ENCODE measurements at places on chromosomes 11 and 22.

- DNase-seq: no peak
Observed at GRCh38 chr11:1326435-1327063, 17.1 kb upstream of the TOLLIP start.

- no peak for DNase-seq
Observed at GRCh38 chr11:36057379-36058042, 113.6 kb downstream of the LDLRAD3 start.

- peak; percentile 78 for DNase-seq
Observed at GRCh38 chr11:60970369-60970774, 1.1 kb upstream of the CD6 start.

DNA sequence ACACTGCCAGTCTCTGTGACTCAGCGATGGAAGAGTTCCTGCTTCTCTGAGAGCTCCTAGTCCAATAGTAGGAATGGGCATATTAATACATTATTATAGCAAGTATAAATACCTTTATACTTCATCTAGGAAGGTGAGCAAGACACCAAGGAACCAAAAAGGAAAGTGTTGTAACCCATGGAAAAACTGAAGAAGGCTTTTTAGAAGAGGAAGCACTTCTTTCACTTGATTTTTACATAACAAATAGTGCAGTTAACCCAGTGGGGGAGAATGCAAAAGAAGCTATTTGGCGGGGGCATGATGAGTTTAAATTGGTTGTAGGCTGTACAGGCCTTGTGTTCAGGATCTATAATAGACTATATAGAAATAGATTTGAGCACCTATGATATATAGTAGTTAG is 31.2 kb upstream of the C11orf87 start:
- no peak for DNase-seq

DNA sequence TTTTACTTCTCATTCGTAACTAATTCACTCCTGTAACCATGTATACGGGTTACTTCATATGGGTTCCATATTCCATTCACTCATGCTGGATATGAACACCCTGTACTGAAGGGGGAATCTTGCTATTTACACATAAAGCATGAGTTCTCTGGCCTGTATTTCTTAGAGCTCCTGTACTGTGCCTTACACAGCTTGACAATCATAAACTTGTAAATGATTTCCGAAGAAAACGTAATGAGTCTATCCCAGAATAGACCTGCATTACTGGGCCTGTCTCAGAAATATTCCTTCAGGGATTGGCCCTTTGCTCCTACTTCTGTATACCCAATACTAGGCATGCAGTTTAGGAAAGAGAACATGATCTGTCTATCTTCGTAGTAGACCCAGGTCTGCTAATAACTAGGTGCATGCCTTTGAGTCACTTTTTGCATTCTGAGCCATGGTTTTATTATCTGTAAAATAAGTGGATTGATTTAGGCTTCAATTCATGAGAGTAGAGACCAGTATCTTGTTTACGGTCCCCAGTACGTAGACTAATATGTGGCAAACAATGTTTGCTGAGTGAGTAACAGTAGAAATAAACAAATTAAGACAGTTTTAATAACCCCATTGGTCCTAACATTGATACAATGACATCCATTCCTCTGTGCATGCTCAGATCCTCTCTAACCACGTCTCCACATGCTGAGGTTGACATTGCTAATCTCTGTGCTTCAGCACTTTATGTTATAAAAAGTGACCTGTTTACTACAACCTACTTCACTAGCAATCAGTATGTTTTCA is 1.2 kb downstream of the CCDC34 start:
- DNase-seq: no peak

DNA sequence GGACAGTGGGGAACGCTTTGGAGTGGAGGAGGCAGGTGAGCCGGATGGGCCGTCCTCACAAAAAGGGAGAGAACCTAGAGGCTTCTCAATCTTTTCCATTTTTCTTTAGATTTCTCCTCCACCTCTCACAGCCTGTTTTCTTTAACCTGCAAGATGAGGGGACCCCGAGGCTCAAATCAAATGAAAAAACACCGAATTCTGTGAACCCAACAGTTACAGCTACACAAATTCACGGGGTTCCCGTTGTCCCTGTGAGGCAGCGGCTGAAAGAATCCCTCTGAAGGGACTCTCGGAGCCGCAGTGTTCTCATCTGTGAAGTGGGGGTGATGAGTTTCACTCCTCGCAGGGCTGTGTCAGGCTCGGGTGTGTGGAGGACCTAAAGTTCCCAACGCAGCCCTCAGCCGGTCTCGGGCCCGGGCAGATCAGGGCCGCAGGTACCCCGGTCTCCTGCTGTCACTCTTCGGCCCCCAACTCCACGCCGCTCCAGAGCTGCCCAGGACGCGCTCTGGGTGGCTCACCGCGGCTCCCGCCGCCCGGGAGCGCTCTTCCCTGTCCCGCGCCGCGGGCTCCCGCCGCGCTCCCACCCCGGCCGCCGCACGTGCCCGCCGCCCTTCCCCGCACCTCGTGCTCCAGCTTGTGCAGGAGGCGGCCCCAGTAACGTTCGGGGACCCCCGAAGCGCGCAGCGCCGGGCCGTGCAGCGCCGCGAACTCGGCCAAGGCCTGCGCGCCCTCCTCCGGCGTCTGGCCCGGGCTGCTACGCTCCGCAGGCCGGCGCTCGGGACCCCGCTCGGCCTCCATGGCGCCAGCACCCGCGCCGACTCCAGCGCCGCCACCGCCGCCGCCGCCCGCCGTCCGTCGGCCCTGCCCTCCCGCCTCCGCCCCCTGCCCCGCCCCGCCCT is at the start of gene TTLL12:
Gene TTLL12, minus strand, starts transcription at position 863 of the 899 bp plus-strand sequence. Its CDS starts 65 bp downstream, at position 798.
- DNase-seq: peak; percentile 80

GRCh38 chr11:25775603-25776002 is 556.3 kb upstream of the ANO3 start:
- DNase-seq: no peak

DNA sequence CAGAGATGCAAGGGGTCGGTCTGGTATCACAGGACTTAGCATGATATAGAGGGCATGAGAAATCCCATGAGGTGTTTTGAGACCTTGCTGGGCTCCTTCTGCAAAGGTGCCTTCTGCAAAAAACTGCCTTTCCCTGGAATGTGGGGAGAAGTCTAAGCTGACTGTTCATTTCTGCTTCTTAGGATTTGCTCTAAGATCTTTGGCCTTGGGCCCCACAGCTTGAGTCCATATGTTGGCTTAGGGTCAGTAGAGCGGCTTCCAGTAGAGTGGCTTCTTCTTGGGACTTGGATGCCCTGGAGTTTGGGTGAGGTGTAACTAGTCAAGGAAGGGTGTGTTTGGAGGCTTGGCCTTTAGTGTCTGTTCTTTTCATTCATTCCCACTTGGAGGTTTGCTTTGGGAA is 37.0 kb downstream of the AMPD3 start:
- no peak for DNase-seq

DNA sequence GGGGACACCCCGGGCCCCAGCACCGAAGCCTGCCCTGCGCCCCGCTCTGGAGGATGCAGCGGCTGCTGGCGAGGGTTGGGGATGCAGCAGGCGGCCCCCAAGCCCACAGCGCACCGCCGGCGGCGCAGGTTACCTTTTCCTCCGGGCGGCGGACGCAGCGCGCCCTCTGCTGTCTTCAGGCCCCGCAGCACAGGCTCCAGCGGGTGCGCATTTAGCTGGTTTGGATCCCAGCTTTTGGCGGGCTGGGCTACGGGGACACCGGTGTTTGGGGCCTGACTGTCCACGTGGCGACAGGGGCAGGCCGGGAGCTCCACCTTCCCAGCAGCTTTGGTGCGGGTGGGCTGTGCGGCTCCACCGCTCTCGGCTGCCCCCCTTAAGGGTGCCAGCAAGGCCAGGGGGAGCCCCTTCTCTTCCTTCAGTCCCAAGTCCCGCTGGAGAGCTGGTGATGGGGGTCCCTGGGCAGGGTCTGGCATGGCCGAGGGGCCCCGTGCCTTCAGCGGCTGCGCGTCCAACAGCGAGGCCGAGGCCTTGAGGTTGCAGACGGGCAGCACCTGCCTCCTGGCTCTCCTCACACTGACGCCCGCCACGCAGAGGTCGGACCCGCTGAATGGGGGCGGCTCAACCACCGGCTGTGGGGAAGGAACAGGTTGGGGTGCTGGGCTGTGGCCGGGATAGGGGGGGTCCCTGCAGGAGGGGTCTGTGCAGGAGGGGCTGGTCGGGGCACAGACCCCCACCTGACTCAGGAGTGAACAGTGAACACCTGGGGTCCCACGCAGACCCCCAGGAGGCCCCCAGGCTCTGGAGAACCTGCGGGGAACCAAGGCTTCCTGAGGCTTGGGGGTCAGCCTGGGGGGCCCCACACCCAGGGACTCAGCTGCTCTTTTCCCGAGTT is 18.0 kb upstream of the IL17REL start:
- peak; percentile 90 for DNase-seq

- DNase-seq: peak; percentile 53
Observed at GRCh38 chr11:61917334-61918109, at the start of gene RAB3IL1. TSS of gene RAB3IL1 (minus strand) at chr11:61917566. CDS start at chr11:61917367, 199 bp downstream.

DNA sequence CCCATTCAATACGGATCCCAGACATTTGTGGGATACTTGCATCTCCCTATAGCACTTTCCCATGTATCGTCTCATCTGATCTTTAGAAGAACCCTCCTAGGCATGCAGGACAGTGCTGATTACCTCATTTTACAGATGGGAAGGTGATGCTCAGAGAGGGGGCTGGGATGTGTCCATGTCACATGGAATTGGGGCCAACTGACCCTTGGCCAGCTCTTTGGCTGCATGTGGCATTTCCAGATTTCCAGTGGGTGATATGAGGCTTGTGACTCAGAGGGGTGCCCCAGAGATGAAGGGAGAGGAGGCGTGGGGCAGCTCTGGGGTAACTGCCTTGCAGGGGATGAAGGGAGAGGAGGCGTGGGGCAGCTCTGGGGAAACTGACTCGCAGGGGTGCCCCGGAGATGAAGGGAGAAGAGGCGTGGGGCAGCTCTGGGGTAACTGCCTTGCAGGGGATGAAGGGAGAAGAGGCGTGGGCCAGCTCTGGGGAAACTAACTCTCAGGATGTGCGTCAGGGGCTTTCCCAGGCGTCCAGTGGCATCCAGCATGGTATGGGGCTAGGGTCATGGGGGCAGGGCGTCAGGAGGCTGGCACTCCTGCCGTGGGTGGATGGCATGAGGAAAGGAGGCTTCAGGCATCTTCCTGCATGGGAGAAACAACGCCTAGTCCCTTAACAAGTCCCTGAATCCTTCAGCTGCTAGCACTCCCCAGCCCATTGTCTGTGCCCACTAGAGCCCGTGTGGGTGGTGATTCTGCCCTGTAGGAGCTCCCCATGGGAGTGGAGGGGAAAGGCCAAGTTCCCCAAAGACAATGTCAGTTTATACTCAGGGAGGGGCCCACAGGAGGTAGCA is 11.9 kb upstream of the CERK start:
- no peak for DNase-seq

DNA sequence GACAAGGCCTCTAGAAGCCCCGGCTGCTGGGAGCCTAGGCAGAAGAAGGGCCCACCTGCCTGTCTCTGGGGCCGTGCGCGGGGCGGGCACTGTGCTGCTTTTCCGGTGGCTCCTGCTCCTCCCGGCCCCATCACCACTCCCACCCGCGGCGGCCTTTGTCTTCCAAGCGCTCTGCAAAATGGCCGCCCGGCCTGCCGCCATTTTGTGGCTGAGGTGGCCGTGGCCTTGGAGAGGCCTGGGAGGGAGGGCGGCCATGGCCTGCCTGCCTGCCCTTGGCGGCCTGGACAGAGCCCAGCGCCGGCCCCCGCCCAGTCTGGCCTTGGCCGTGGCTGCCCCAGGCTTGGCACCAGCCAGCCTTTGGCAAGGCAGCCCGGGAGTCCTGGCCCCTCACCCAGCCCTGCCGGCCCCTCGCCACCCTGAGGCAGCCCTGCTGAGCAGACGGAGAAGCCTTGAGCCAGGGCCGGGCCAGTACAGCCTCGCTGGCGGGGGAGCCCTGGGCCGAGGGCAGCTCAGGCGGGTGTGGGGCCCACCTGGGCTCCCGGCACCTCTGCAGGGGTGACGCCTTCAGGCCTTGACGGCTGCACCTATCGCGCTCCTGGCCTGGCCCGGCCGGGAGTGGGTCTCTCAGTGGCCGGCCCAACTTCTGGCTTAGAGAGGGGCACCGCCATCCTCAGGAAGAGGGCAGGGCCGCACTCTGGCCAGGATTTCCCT is 46.0 kb upstream of the PPARA start:
- no peak for DNase-seq

DNA sequence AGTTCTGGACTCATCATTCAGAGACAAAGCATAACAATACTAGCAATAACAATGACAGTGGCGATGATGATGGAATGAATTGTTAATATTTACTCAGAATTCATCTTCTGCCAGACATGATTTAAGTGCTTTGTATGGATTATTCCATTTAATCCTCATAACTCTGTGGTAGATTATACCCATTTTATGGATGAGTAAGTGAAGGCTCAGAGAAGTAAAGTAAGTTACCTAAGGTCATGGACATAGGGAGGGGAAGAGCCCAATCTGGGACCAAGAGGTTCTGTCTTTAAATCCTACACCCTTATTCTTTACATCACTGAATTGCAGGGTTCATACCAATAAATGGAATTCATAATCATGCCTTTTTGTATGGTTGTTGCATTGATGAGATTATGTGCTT is 72.7 kb downstream of the MYO18B start:
- DNase-seq: no peak

DNA sequence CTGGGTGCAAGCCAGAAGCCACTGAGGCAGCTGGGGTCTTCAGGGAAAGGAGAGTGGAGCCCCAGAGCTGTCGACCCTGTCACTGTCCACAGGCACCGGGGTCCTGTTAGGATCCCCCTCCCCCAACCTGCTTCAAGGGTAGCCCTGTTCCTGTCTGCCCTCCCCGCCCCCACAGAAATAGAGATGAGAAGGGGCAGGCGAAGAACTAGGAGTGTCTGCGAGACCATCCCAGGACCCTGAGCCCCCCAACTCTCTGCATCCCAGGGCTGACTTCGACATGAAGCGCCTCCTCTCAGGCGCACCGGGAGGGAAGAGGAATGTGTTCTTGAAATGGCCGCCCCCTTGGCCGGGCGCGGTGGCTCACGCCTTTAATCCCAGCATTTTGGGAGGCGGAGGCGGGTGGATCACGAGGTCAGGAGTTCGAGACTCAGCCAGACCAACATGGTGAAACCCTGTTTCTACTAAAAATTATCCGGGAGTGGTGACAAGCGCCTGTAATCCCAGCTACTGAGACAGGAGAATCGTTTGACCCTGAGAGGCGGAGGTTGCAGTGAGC is 607 bp upstream of the ZNF70 start:
- DNase-seq: peak; percentile 66

DNA sequence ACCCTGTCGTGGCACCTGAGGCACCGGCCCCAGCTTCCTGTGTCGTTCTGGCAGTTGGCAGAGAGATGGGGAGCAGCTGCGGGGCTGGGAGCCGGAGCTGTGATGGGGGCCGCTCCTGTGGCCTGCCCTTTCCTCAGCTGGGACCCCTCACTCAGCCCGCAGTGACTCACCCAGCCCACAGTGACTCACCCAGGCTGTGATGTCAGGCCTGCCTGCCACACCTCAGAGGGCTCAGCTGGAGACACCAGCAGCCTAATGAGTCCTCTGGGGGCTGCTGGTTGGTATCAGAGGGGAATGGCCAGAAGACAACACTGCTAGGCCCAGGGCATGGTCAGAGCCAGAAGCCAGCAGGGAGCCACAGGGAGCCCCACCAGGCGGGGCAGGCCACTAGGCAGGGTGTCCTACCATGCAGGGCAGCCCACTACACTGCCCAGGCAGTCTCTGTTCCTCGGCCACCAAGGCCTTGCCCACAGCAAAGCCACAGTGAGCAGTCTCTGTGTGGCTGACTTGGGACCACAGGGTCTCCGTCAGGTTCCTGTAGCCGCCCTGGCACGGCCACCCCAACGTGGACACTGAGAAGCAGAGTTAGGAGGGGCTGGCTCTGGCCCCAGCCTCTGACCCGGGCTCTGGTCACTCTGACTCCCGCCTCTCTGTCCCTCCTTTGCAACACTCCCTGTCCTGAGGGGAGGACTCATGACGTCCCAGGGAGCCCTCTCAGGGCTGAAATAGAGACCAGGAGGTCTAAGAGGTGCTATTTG is 4.2 kb upstream of the FXYD2 start:
- peak; percentile 57 for DNase-seq

Measured in hematopoietic multipotent progenitor cell treated with erythropoietin and hydrocortisone succinate and interleukin-3 and kit ligand, for 4 days (in vitro differentiated cells).